Stimulated activated naive CD8-positive, alpha-beta T cell treated with anti-CD3 and anti-CD28 coated beads, Interleukin-15, amount 100 ng/mL, for 72 hours (primary cell): ENCODE measurements at places on chromosomes 3 and 15.

GRCh38 chr15:65869954-65870871 lies 922 bp downstream of the RAB11A start:
- peak; percentile 24 for DNase-seq

DNA sequence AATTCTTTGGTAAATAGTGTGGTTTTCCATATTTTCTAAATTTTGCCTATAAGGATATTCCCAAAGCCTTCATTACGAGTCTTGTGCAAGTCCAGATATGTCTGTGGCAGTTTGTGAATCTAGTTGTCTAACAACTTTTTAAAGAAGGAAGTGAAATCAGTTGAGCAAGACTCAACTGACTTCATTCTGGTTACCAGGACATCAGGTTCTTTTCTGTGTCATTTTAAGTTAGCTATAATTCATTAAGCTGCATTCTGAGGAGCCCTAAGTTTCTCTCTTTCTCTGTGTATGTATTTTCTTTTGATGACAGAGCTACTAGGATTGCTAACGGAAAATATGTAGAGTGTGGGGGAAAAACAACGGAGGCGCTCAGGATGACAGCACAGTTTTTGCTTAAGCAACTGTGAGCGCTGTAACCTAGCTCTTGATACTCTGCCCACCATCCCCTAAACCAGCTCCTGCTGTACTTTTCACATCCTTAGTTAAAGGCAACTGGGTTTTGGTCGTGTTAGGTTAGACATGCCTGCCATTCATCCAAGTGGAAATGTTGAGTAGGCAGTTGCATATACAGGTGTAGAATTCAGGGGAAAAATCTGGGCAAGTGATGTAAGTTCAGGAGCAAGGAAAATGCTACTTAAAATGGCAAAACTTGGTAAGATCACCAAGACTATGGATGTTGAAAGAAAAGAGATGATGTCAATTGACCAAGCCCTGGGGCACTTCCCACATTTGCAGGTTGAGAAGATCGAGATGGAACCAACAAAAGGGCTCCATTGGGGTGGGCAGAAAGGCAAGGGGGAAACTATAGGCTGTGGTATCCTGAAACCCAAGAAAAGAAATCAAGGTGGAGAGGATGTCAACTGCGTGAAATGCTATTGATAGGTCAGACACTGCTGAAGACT lies 9.2 kb downstream of the MFSD1 start:
- DNase-seq = no peak

DNA sequence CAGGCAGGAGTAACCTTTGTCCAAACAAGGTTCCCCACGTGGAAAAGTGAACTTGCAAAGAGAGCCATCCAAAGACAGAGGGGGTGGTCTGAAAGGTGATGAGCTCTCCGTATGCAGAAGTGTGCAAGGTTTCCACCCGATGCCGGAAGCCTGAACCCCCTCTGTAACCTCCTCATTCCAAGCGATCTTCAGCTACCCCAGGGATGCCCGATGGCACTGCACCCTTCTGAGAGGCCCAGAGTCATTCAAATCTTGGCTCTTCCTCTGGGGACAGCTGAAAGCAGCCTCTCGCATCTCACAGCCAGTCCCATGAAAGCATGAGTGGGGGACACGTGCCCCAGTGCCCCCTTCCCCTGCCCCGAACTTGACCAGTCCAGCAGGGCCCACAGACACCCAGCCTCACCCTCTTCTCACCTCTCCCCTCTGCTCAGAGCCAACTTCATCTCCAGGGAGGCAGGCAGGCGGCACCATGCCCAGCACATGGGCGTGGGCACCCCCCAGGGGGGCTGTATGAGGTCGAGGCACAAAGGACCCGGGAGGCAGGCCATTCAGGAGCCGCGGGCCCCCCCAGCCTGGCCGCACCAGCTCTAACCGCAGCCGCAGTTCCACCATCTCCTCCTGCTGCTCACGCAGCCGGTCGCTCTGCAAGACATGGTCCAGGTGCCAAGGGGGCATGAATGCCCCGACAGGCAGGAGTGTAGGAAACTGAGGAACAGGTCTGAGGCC lies 8.7 kb downstream of the KIF7 start:
- DNase-seq = no peak

GRCh38 chr3:176697284-176697889 lies 499.9 kb downstream of the TBL1XR1 start:
- DNase-seq = no peak

DNA sequence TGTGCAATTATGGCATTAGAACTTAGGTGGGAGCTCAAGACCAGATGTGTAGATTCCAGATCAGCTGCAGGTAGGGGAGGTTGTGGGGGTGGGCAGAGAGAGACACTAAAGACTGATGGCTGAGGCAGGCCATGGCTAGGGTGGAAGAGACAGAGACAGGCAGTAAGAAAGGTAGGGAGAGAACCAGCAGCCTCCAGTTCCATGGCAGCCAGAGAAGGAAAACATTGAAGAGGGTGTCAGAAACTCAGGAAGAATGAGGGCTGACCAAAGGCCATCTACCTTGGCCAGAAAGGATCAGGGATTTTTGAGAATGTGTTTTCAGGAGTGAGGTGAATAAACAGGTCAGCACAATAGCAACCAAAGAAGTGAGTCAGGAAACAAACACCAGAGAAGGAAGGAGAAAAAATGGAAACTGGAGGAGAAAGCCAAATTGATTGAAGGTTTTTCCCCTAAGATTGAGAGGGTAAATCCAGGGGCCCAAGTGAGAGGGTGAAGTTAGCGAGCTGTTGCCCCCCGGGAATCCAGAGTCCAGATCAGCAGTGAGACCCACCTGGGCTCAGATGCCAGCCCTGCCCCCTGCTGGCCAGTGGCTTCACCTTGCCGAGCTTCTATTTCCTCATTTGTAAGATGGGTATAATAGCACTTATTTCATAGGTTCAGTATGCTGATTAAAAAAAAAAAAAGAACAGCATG lies 41.0 kb downstream of the ABHD2 start:
- DNase-seq = peak; percentile 30
